ENCODE measurements at places on chromosomes 16 and 17.

GRCh38 chr17:79797492-79798298 lies 818 bp upstream of the CBX8 start:
- no peak for DNase-seq

GRCh38 chr17:46882666-46883065 lies 31.3 kb downstream of the WNT9B start:
- DNase-seq: no peak

- no peak for DNase-seq
Measured at GRCh38 chr16:75319513-75320411, 68.3 kb upstream of the BCAR1 start.

GRCh38 chr16:3618769-3619141 lies 7.3 kb upstream of the SLX4 start:
- DNase-seq: no peak

- no peak for DNase-seq
Measured at GRCh38 chr16:83137894-83138293, 511.1 kb downstream of the CDH13 start.

DNA sequence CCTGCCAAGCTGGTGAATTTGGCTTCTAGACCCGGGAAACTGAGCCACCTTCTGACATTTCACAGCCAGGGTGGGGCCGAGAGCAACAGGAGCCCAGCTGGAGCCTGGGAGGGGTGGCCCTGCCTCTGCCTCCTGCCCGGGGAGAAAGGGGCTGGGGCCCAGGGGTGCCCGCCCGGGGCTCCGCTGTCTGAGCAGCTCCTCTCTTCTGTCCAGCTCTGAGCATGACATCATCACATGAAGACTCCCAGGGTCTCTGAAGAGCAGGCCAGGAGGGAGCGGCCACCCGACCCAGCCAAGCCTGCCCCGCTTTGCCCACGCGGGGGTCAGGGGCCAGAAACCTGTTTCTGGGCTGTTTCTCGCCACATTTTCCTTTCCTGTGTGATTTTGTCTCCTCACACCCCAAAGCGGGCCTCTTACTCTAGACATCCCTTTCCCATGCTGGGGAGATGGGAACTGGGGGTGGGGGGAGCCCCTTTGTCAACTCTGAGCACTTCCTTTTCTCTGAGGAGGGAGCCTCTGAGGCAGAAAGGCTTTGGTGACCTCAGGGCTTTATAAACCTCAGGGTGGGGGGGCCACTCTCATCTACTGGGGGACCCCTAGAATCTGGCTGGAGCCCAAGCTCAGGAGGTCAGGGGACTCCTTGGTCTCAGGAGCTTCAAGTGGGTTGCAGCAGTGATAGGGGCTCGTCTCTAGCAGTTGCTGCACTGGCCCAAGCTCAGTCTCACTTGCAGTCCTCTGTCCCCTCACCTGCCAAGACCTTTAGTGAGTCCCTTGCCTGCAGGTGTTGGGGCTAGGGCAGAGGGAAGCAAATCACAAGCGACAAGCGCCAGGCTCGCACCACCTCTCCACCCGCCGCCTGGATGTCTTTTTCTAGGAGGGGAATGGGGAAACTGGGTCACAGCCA lies 7.6 kb downstream of the UBALD2 start:
- no peak for DNase-seq

DNA sequence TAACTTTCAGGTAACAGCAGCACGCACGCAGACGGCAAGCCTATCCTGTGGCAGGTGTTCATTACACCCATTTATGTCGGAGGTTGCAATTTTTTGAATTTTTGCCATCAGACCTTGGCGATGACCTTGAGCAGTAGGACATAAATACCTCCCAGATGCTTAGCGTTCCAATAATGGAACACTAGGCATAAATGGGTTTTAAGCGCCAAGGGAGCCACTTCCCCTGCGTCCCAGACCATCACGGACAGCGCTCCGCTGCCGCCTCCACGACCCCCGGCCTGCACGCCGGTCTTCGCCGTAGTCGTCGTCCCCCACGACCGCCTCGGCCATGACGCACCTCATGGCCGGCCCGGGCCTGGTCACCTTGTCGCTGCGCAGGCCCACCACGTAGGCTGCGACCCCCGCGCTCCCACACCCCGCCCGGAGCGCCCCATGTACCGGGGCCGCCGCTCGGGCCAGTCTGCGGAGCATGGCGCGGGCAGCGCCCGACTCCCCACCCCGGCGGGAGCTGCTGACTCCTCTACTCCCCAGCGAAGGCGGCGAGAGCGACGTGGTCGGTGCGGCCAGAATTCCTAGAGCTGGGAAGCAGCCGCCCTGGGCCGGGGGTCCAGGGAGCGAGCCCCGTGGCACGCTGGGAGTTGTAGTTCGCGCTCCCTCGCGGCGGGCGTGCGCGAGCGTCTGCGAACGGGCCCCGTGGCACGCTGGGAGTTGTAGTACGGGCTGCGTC lies 22.7 kb downstream of the TMEM235 start:
- DNase-seq: peak; percentile 82

- DNase-seq: no peak
Measured at GRCh38 chr16:89411335-89411850, 79.0 kb downstream of the ANKRD11 start.

DNA sequence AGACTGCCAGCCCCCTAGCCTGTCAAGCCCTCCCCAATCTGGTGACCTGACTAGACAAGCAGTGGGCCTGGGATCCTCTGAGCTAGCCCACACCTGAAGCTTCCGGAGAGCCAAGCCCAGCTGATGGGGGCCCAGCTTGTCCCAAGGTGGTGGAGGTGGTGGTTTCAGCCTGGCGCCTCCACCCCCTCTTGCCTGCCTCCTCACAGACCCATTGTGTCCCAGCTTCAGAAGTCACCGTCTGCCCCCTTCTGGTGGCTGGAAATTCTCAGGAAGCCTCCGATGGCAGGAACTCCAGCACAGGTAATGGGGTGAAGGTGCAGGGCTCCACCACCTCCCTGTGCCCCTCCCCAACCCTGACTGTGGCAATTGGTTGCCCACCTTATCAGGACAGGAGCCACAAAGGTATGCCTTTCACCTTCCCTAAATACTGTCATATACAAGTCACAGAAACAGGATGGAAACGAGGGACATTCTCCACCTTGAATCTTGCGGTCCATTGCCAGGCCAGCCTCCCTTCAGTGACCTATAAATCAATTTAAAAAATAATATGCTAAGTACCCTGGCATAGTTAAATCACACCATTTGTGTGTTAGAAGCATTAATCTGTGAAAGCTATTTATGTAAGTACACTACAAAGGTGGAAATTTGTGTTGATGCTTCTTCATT lies 66.0 kb upstream of the ZNF423 start:
- no peak for DNase-seq

- no peak for DNase-seq
Measured at GRCh38 chr17:3794557-3795389, 6.2 kb downstream of the ITGAE start.

Data from NCI-H1048 (cell line).